ENCODE measurements at places on chromosomes 4 and X. TPM values are rescaled to one million over a fixed set of nuclear protein-coding genes. Genes with fewer than 3 reads are reported as not detected.

PABPC1L2A gene
- not detected for total RNA-seq

FGG gene
- 0.09 TPM for total RNA-seq

USP17L15 gene
- not detected for total RNA-seq

GPR50 gene
- not detected for total RNA-seq

RAB40A gene
- total RNA-seq: 0.09 TPM

CYTL1 gene
- total RNA-seq: 3.1 TPM

MAGEB1 gene
- total RNA-seq: not detected

KCTD8 gene
- not detected for total RNA-seq

AFF2 gene
- total RNA-seq: under 0.01 TPM

OTUD6A gene
- not detected for total RNA-seq

SLIT2 gene
- total RNA-seq: 26.4 TPM

RADX gene
- total RNA-seq: 1.00 TPM

FOXO4 gene
- 4.6 TPM for total RNA-seq

GPR82 gene
- total RNA-seq: not detected

XAGE1B gene
- total RNA-seq: not detected

ARMCX4 gene
- 4.1 TPM for total RNA-seq

METAP1 gene
- total RNA-seq: 15.4 TPM

DDX53 gene
- total RNA-seq: not detected

ETDA gene
- total RNA-seq: not detected

CD38 gene
- 0.14 TPM for total RNA-seq

AGTR2 gene
- total RNA-seq: not detected

ADH1A gene
- total RNA-seq: not detected

TMEM47 gene
- 105 TPM for total RNA-seq

PRDM8 gene
- total RNA-seq: 2.8 TPM

NEUROG2 gene
- total RNA-seq: not detected

Measured in smooth muscle cell of bladder (primary cell).